ENCODE measurements at places on chromosomes 12 and 14.

GRCh38 chr12:109870648-109871047 lies 9.7 kb downstream of the GLTP start:
- DNase-seq = no peak

DNA sequence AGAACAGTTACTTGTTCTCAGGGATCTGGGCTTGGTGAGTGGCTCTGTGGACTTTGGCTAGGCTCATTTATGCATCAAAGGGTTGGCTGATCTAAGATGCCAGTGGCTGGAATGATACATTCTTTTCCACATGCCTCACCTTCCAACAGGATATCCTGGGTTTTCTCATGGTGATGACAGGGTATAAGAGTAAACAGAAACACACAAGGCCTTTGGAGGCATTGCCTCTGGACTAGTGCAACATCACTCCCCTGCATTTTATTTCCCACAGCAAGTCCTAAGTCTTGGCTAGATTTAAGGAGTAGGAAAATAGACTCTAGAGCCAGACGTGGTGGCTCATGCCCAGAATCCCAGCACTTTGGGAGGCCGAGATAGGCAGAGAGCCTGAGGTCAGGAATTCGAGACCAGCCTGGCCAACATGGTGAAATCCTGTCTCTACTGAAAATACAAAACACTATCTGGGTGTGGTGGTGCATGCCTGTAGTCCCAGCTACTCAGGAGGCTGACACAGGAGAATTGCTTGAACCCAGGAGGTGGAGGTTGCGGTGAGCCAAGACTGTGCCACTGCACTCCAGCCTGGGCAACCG lies 47.9 kb downstream of the RPH3A start:
- no peak for DNase-seq

DNA sequence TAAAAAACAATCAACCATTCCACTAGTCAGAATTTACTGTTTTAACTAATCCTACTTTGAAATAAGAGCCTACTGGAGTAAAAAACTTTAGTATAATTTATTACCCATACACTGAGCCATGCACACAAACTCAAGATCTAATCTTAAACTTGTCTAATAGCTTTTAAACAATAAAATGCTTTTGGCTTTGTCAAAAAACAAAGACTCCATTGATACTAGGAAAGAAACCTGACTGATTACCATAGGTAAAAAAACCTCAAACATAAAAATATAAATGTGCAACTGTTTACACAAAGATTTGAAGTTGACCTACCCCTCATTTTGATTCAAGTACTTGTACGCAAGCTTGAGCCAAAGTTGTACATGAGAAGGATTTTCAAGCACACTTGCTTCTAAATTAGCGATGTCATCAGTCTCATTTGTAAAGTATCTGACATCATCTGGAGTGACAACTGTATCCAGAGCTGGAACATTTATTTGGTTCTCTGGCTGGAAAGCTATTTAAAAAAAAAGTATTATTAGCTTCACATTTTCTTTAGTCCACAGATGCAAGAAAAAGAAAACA lies 36.1 kb downstream of the ZFC3H1 start:
- no peak for DNase-seq

DNA sequence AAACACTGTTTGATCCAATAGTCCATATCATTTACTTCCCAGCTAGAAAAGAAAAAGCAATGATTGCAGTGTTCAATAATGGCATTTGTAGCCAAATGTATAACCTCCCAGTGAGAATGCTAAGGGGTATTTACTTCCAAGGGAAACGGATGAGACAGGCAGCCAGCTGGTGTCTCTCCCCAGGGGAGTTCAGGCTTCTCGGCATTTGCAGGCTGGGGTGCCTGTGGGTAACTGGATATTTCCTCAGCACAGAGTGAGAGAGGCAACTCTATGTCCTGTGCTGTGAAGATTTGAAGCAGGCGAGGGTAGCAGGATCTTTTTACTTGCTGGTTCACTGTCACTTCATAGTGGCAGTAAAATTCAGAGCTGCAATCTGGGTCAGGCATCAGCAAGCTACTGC lies 1455.6 kb upstream of the TMEM132C start:
- DNase-seq = no peak

DNA sequence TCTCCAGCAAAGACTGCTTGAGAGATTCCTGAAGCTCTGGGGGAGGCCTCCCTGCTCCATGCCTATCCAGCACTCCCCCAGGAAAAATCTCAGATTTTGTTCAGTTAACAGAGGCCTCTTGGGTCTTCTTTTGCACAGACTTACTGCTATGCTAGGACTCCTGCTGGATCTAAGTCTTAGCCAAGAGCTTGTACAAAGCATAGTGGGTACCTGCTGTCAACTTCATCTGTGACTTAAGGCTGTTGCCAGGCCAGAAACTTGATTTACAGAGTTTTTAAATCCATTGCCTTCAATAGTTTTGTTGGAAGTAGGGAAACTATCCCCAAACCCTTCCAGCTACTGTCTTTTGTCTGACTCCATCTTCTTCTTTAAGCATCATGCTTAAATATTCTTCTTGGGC lies 140.5 kb downstream of the SMOC1 start:
- DNase-seq = no peak

DNA sequence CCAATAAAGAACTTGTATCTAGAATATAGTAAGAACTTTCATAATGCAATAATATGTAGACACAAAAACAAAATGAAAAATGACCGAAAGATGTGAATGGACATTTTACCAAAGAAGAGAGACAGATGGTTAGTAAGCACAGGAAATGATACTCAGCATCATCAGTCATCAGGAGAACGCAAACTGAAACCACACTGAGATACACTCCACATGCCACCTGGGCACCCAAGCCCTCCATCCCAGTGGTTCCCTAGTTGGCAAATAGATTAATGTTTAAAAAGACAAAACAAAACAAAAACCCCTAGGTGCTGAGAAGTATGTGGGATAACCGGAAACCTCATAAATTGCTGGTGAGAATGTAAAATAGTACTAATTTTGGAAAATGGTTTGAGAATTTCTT lies 26.8 kb upstream of the VPS33A start:
- DNase-seq = no peak

DNA sequence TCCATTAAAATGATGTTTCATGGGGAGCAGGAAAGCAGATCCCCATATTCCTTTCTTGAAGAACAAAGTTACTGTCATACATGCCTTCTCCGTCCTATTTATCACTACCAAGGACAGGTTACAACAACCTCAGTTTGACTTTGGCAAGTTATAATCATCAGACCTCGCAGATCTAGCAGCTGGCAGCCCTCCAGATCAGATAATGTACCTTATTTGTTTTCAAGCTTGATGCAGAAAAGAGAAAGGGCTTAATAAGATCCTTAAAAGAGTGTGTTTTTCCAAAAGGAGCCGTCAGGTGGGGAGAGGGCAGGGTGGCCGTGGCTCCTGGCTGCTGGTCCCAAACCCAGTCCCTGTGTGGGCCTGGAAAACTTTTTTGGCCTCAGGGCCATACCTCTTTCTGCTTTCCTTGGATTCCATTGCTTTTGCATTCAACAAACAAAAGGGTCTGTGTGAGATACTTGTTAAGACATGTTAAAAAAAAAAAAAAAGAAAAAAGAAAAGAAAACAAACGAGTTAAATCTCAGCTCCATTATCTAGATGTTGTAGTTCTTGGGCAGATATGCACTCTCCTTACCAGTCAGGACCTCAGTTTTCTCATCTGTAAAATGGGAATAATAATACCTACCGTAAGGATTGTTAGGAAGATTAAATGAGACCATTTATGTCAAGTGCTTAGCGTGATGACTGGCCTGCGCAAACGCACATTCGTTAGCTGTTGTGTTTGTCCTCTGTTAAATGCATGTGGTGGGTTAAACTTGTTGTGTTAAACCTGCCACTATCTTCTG lies 64.6 kb downstream of the B4GALNT3 start:
- DNase-seq = no peak

DNA sequence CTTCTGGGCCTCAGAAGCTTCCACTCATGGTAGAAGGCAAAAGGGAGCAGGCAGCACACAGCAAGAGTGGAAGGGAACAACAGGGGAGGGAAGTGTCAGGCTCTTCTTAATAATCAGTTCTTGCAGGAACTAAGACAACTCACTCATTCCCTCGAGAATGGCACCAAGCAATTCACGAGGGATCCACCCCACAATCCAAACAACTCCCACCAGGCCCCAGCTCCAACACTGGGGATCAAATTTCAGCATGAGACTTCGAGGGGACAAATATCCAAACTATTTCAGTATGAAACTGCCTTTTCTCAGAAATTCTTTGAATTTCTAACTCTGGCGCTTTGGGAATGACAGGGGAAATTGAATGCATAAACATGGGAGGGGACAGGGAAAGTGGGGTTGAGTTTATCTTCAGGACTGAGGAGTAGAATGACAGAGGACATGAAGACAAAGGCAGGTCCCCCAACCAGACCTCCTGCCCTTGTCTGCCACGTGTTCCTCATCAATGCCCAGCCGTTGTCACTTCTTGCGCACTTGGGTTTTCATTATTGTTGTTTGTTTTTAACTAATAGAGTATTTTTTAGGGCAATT lies 24.6 kb upstream of the APOF start:
- no peak for DNase-seq

- DNase-seq = no peak
These were observed 28.2 kb downstream of the KLRK1 start for GRCh38 chr12:10361622-10362021.

- DNase-seq = no peak
These were observed 199.1 kb downstream of the MED13L start for GRCh38 chr12:116078396-116078795.

DNA sequence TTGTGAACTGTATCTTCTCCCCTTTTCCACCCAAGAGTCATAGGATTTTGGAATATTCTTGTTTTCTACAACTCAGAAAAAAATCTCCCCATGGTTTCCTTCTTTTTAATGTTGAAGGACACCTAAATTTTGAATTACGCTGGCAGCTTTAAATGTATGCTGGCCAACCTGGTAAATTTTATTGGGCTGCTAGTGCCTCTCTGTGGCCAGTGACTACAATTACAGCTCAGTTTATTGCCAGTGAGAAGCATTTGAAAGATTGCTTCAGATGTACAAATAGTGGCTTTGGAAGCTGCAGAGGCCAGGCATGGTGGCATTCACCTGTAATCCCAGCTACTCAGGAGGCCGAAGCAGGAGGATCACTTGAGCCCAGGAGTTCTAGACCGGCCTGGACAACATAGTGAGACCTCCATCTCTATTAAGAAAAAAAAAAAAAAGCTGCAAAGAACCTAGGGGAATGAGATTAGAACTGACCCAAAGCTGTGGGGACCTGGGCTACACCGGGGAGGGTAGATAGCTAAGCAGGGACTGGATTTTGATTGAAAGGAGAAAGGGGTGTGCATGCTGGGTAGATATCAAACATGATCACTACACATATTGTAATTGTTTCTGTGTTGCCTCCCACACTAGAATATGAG lies 7.6 kb upstream of the RAB21 start:
- no peak for DNase-seq
